Right ventricle myocardium inferior (tissue), 1 donor: ENCODE measurements at places on chromosomes 2 and 18.

GRCh38 chr18:70640336-70640887 lies 351.6 kb downstream of the SOCS6 start:
- no peak for DNase-seq

DNA sequence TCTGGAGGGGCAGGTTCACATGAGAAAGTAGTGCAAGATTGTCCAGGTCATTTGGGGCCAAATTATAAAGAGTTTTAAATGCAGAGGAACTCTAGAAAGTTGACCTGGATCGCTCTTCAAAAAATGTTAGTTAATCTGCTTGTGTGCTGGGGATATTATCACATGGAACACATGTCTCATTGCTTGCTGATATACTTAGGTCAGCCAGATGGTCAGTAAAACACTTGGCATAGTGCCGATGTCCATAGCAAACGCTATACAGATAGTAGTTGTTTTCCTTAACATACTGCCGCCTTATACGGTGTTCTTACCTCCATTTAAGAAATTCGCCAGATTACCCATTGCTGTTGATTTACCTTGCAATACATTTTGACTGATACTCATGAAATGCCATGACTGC lies 103.4 kb upstream of the CWC22 start:
- no peak for DNase-seq

GRCh38 chr18:48852794-48853193 lies 98.0 kb downstream of the SMAD7 start:
- no peak for DNase-seq

- no peak for DNase-seq
These were observed 102.6 kb downstream of the HS6ST1 start for GRCh38 chr2:128215897-128216642.

DNA sequence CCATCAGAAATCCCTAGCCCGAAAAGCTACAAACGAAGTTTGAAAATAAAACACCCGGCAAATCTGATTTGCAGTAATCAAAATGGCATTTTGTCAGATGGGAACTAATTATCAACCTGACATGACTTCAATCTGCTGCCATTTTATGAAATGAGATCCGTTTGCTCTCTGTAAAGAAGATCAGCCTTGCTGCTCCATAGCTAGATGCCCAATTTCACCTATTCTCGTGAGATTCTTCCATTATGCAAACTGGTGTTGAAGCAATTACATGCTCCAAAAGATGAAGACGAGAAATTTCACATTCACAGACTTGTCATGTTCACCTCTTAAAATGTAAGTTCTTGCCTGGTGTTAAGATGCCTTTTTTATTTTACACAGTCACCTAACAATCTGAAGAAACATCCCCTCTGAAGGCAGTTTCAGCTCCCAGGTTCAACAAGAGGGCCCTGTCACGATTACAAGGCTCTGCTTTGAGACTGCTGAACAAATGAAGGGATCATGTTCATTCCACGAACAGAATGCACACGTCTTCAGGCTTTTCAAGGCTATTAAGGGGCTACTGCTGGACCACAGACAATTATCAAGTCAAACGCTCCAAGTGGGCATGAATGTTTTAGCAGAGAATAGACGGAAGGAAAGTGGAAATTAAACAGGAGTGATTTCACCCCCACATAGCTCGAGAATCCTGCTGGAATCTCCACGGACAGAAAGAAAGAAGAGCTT lies 172.6 kb upstream of the PID1 start:
- DNase-seq, result no peak
